Iris pigment epithelial cell (primary cell): ENCODE measurements at places on chromosomes 5 and 9.

DNA sequence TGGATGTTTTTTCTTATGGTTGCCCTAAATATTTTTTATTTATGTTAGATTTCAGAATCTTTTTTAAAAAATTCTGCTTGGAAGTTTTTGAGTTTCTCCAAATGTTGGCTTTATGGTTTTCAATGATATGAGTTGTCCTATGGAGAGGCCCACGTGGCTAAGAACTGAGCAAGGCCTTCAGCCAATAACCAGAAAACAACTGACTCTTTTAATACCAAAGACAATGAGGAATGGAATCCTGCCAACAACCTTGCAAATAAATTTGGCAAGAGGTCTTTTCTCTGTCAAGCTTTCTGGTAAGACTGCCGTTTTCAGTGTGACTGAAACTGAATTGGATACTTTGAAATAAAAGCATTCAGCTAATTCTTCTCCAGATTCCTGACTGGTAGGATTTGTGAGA is 1740.1 kb upstream of the WWC1 start:
- peak; percentile 1 for DNase-seq

GRCh38 chr5:138594305-138595058 is 19.3 kb upstream of the HSPA9 start:
- no peak for DNase-seq

GRCh38 chr5:74762599-74762998 is 4.3 kb downstream of the GFM2 start:
- peak; percentile 79 for DNase-seq

GRCh38 chr5:93406971-93407401 is 174.0 kb downstream of the NR2F1-AS1 start:
- no peak for DNase-seq

GRCh38 chr9:129327552-129328328 is 149.7 kb upstream of the IER5L start:
- no peak for DNase-seq

DNA sequence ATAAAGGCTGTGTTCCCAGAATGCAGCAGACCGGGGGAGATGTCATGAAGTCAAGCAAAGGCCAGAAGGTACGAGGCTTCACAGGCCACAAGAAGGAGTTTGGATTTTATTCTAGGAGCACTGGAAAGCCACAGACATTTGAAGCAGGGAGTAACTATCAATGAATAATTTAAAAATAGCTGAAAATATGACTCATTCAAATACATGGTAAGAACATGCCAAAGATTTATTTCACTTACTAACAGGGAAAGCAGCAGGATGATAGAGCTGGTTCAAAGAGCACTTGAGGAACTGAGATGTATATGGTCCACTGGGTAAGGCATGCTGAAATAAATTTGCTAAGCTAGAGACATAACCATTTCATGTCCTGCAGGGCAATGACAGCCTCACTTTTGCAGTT is 53.2 kb downstream of the MSX2 start:
- no peak for DNase-seq

DNA sequence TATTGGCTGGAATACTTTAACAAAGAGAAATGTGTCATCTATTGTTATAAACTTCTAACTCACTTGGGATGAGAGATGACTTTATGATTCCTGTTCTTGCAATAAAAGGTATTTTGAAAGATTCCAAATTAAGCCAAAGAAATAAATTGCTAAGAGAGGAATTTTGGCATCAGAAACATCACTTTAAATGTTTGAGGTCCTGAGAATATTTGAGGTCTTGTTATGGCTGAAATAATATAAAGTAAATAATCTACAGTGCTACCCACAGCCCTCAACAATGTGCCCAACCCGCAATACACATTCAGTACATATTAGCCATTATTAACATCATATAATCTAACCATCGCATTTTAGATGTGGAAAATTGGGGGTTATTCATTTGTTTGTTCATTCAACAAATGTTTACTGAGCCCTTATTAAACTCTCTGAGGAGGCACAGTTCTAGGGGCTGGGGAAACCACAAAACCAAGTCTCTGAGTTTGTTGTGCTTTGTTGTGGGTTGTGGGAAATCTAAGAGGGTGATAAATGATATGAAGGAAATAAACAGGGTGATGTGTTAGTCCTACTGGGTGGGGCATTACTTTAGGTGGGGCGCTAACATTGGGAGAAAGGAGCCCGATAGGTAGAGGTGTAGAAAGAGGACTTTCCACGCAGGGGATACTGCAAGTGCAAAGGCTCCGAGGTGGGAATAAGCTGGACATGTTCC is 135.2 kb upstream of the CLINT1 start:
- DNase-seq, result peak; percentile 14

- no peak for DNase-seq
Observed at GRCh38 chr5:107840161-107840560, 169.4 kb upstream of the EFNA5 start.

GRCh38 chr9:92740009-92740408 is 24.6 kb downstream of the BICD2 start:
- peak; percentile 51 for DNase-seq

GRCh38 chr5:128669803-128670202 is 131.8 kb upstream of the FBN2 start:
- peak; percentile 64 for DNase-seq

DNA sequence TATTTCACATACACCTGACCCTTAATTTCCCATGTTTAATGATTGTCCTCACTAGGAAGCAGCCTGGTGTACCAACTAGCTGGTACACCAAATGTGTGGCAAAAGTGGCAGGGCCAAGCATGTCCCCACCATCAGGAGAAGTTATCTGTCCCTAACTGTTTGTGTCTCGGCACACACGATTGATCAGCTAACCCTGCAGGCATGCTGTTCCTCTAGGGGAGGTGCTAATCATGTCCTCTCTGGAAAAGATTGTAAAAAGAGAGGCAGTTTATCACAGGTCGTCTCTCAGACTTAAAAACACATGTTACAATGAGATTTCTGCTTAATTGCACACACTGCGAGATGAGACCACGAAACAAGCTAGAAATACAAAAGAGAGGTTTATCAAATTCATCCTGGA is 342.7 kb downstream of the DIRAS2 start:
- no peak for DNase-seq

DNA sequence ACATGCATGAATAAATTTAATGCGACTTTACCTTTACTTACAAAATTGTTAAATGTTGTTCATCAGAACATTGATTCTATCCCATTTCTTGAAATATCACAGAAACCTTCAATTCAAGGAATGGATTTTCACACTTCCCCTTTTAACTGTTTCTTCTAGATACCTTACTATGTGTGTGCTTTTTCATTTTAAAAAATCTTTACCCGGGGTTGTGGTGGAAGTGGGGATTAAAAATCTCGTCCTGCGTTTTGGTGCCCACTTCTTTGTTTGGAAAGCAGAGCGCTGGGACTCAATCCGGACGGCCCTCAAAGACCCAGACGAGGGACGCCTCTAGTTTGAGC is 5.8 kb upstream of the MEF2C start:
- DNase-seq, result no peak
